Esophagus muscularis mucosa (tissue), 4 donors: ENCODE measurements at places on chromosomes 4 and X. TPM values are rescaled to one million over a fixed set of nuclear protein-coding genes. Genes with fewer than 3 reads are reported as not detected.

The FGB gene
- not detected for total RNA-seq

GRCh38 chrX:95860127-95860526 lies 824.5 kb upstream of the DIAPH2 start:
- DNase-seq = no peak

- no peak for DNase-seq
These were observed 2.2 kb downstream of the MAMLD1 start for GRCh38 chrX:150365051-150365989.

- no peak for DNase-seq
These were observed 3.6 kb upstream of the GPR173 start for GRCh38 chrX:53044995-53045394.
